ENCODE measurements at places on chromosomes 16 and 17. TPM values are rescaled to one million over a fixed set of nuclear protein-coding genes. Genes with fewer than 3 reads are reported as not detected.

- no peak for DNase-seq
These were observed 1.9 kb downstream of the RAD51C start for GRCh38 chr17:58694302-58694701.

The SLFN14 gene
- 3.2 TPM for total RNA-seq

DNA sequence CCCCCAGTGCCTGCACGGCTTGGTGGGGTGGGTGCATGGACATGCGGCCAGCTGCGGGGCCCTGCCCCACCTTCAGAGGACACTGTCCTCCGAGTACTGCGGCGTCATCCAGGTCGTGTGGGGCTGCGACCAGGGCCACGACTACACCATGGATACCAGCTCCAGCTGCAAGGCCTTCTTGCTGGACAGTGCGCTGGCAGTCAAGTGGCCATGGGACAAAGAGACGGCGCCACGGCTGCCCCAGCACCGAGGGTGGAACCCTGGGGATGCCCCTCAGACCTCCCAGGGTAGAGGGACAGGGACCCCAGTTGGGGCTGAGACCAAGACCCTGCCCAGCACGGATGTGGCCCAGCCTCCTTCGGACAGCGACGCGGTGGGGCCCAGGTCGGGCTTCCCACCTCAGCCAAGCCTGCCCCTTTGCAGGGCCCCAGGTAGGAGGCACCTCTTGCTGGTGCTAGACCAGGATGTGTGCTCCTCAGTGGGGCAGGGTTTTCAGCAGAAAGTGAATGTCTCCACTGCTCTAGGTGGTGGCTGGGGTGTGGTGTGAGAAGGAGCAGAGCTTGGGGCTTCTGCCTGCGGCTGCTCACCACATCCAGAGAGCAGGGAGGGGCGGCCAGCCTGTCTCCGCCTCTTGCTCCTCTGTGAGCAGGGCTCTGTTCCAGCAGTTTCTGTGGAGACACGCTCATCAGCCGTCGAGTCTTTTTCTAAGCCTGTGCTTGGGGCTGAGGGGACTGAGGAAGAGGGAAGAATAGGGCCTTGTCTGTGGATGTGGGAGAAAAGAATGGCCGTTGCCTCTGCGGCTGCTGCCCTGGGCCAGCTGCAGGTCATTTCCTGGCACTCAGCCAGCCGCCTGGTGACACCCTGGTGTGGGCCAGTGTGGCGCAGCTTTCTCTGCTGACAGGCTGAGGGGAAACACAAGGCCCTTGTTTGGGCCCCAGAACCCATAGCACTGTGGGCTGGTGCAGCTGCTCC, 2.2 kb downstream of the ZNF276 start:
- no peak for DNase-seq

The THRA gene
- total RNA-seq = 23.4 TPM

DNA sequence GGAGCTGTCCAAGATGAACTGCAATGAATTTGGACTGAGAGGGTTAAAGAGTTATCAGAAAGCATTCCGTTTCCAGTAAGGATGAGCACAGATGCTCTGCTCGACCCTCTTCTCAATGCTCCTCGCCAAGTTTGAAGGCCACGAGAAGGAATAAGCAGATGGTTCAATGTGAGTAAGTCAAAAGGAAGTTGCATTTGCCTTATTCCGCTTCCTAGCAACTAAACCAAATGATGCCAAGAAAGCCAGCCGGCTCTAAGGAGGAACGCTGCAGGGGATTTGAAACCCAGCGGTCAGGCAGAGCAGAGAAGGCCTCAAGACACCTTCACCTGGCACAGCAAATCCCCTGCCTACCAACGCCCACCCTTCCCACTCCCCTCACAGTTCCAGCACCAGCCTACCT, 52.1 kb upstream of the CNEP1R1 start:
- no peak for DNase-seq

Measured in K562 (cell line).